ENCODE measurements at places on chromosomes 1 and 21.

DNA sequence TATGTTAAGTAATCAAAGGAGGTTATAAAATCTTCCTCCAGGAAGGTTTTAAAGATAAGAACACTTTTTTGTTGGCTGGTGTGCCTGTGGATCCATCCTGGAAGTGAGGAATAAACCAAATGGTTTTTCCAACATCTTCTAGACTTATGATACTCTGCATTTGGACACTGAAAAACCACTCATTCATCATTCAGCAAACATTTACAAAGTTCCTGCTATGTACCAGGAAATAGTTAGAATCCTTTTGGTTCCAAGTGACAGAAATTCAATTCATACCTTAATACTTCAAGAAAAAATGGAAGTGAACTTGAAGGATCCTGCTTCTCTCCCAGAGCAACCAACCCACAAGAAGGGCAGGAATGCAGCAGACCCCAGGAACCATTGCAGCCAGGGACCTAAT, 39.6 kb upstream of the PIGC start:
- no peak for DNase-seq

DNA sequence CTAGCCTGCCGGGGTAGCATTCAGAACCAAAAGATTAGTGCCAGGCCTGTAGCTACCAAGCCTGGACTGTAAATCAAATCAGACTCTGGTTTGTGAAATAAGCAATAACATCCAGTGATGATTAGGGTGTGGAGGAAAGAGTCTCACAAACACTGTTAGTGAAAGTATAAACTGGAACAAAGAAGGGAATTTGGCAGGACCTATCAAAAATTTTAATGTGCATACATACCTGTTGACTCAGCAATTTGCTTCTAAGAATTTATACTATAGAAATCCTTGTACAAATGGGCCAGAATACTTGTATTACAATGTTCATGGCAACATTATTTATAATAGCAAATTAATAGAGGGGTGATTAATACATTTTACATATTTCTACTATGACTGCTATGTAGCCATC, 109.8 kb upstream of the WARS2 start:
- DNase-seq, result no peak

GRCh38 chr1:218475275-218475674, 130.1 kb downstream of the TGFB2 start:
- no peak for DNase-seq

DNA sequence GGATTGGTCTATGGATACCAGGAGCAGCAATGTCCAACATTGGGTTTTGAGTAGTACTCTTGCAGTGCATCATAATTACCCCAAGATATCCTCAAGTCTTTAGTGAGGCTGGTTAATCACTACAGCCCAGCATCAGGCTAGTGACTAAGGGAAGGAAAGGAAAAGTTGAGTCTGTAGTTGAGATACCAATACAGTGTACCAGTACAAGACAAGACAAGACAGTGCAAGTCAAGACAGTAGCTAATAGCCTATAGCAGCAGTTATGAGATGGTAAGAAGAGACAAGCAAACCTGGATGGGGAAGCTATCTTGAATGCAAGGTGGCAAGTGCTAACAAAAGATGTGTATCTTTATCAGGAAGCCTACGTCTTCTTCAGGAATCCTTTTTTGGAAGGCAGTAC, 13.3 kb upstream of the GNG12 start:
- no peak for DNase-seq

DNA sequence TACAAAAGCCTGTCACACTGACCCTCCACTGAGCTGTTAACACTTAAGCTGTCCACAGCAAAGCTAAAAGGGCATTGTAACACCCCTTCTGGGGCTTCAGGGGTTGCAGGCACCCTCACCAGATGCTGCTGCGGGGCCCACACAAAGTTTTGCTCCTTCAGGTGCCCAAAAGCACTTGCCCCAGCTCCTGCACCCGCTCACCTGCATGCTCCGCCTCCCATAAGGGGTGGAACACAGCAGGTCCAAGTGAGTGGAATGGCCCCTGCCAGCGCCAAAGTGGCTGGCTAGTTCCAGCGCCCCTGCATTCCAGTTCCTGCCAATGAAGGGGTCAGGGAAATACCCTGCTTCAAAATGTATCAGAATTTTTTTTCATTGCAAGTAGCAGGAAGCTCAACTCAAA, 7.3 kb upstream of the RBP7 start:
- no peak for DNase-seq

GRCh38 chr1:174219606-174220370, 60.5 kb downstream of the RABGAP1L start:
- DNase-seq, result no peak

DNA sequence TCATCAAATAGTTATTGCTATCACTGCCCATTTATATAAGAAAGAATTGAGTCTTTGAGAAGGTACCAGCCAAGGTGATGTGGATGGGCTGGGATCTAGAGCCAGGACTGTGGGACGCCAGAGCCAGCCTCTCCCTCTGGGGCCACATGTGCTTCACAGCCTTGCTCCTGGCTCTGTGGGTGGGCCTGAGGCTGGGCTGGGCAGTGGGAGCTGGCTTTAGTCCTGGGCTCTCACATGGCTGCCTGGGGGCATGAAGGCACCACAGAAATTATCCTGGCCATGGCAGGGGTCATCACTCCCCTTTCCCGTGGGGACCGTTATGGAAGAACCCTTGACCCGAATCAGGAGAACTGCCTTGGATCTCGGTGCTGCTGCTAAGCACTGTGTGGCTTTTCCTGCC, 203.1 kb downstream of the TRABD2B start:
- no peak for DNase-seq

DNA sequence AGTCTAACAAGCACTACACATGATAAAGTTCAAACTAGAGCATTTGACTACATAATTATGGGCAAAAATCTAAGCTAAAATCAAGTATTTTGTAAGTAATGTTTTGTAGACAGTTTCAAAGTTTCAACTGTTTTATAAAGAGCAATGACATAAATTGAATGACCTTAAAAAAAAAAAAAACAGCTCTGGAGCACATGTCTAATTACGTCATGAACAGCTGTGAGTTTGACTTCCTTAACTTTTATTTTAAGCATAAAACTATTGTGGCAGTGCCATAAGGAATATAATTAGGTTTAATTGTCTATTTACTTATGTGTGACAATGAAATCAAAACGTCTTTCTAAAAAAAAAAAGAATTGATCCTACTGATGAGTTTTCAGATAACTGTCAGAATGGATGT, 272.5 kb upstream of the LRRC7 start:
- no peak for DNase-seq

DNA sequence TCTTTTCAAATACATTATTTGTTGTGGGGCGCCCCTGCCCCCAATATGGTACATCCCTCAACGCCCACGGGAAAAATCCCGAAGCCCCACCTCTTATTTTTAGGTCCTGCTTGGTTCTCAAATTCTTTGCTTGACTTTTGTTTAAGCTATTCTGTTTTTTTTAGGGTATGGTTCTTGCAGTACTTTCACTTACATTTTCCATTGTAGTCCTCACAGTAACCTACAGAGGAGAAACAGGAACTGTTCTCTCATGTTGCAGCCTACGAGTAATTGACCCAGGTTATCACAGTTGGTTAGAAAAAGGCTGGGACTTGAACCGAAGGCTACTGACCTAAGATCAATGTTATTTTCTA, 697 bp upstream of the C21orf91 start:
- no peak for DNase-seq

Measured in CD4-positive, alpha-beta T cell treated with Interleukin-17A for 4 hours (primary cell).